ENCODE measurements at places on chromosomes 4 and X.

GRCh38 chrX:109344101-109344500 lies 137.8 kb downstream of the GUCY2F start:
- no peak for DNase-seq

DNA sequence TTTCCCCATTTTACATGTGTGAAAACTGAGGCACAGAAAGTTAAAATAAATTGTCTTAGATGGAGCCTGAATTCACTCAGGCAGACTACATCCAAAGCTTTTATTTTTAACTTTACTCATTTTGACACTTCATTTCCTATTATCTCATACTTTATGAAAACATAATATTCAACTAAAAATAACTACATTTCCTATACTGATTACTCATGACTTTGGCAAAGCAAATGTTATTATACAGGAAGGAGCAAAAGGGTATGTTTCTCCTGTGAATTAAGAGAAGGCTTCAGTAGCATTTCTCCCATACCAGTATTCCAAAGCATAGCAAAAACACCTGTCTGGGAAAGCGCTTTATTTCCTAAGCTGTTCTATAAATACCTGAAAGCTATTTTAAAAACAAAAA lies 178.6 kb downstream of the ADAMTS3 start:
- no peak for DNase-seq

GRCh38 chr4:119211867-119212233 lies 663 bp upstream of the USP53 start:
- no peak for DNase-seq

DNA sequence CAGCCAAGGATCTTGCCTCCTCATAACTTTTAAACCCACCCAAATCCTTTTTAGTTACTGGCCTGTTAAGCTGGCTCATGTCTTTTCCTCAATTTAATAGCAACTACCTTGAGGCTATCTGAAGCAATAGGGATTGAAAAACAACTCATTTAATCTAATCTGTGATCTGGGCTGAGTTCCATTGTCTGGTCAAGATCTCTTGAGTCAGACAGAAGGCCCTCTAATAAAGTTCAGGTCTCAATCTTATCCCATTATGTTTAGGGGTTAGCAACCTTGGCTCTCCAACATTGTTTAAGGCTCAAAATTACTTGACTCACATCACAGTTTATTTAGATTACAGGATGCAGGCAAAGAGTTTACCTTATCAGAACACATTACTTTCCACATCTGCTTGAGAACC lies 436.1 kb downstream of the ANKRD50 start:
- DNase-seq: no peak

DNA sequence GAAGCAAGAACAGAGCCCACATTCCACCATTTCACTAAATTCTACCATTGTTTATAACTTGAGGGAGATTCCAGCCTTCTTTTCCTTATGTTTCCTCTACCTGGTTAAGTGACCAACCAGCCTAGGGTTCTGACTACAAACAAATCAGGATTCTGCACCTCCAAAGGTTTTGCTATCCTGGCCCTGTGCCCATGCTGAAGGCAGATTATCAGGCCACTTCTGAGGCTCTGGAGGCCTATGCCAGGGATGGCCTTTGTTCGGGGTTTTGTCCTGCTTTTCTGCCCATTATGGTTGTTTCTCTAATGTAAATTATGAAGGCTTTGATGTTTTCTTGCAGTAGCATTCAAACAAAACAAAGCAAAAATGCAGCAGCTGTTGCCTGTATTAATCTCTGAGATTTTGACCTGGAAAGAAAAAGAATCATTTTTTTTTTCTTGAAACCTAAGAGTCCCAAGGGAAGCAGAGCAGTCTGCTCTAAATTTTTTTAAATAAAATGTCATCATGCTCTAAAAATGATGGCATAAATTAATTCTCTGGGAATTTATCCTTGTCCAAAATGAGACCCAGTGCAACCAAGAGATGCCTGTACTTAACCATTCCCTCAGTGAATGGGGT lies 55.6 kb downstream of the RNF150 start:
- peak; percentile 0 for DNase-seq

GRCh38 chr4:153044036-153044435 lies 107.9 kb downstream of the FHDC1 start:
- DNase-seq: no peak

Measured in NCI-H1105 (cell line).